Activated naive CD4-positive, alpha-beta T cell treated with Interleukin-2 at 50 U/mL for 16 hours (primary cell): ENCODE measurements at places on chromosomes 1 and 21.

DNA sequence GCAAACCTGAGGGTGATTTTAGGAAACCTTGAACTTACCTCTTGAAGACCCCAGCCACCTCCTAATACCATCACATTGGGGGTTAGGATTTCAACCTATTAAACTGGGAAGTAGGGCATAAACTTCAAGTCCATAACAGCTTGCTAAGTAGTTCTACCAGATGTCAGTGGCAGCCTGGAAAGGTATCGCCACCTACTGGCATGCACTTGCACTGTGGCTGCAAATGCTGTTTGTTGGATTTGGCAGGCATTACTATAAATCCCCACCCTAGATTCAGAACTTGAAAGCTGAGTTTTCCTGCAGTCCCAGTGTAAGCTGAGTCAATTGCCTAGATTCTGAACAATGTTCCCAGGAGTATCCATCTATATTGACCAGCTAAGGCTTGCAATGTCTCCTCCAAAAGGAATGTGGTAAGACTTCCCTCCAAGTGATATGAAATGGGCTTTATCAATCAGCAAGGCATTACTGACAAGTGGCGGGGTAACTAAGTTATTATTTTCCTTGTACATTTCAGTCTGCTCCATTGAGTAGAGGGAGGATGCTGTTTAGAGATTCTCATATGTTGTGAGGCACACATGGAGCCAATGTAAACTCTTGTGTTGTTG lies 474.5 kb downstream of the PTPRC start:
- peak; percentile 65 for DNase-seq

DNA sequence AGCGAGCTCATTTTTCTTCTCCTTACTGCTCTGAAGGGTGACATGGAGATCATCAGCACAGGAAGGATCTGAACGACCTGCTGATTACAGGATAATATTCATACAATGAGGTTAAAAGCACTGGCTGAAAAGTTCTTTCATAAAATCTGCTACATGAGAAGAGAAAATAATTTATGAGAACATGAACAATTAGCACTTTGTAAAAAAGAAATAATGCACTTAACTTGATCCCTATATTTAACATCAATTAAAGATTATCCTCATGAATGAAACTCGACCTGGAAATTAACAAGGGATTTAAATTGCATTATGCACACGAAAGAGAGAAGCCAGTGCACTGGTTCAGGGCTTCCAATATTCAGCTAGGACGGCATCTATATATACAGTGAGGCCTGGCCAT lies 46.6 kb downstream of the RRAGC start:
- DNase-seq, result no peak

GRCh38 chr1:211944733-211945500 lies 90.4 kb downstream of the INTS7 start:
- no peak for DNase-seq

- no peak for DNase-seq
These were observed 3.4 kb upstream of the ARHGAP29 start for GRCh38 chr1:94240822-94241221.

DNA sequence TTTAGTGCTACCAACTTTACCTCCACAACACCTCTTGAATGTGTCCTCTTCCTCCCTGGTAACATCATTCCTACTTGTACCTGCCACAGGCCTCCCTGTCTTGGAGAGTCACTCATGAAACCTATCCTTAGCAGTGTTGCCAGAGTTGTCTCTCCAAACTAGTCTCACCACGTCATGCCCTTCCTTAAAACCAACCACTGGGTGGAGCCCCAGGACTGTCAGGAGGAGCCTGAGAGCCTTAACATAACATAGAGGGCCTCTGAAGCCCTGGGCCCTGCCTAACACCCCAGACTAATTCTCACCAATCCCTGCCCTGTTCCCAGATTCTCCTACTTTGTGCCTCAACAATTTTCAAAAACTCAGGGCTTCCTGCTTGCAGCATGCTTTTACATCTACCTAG lies 65.3 kb downstream of the ZNF697 start:
- DNase-seq, result no peak

DNA sequence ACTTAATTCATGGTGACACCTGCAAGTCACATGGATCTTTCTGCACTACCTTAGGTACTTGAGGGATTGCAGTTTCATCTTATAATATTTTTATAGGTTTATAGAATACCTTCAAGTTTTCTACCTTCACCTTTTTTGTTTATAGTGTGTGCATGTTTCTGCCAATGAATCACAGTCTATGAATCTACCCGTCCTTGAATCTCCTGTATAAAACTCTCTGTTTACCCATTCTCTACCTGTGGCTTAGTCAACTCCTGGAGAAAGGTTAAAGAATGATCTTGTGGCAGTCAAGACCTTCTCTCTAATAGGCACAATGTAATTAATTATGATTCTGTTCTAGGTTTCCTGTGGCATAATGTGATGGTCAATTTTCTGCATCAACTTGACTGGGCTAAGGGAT lies 3.2 kb upstream of the GSTM2 start:
- no peak for DNase-seq

- peak; percentile 78 for DNase-seq
These were observed 8.7 kb upstream of the UMODL1 start for GRCh38 chr21:42062236-42063022.

GRCh38 chr1:82721702-82722101 lies 921.0 kb downstream of the ADGRL2 start:
- no peak for DNase-seq
